ENCODE measurements at places on chromosomes 7 and 10.

- DNase-seq = no peak
Measured at GRCh38 chr7:45658716-45659495, 84.7 kb downstream of the ADCY1 start.

GRCh38 chr10:60560451-60560850, 170.8 kb upstream of the ANK3 start:
- no peak for DNase-seq

- no peak for DNase-seq
Measured at GRCh38 chr10:29823553-29824080, 188.8 kb upstream of the SVIL start.

GRCh38 chr7:25752967-25753791, 398.8 kb upstream of the NFE2L3 start:
- no peak for DNase-seq

- no peak for DNase-seq
Measured at GRCh38 chr10:94239696-94240095, 123.0 kb downstream of the NOC3L start.

DNA sequence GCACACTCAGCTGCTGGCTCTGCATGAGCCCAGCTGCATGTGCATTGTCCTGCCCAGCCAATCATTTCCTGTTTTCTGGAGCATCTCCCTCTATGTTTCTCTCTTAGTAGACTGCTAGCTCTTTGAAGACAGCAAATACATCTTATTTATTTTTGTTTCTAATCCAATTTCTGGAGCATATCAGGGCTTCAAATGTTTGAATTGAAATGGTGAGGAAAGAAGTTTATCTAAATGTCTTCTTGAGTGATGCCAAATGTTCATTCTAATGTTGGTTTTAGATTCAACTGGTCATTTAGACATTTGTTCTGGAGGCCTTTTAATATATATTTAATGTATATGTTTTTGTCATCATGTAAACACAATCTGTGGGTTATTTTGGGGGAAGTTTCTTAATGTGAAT, 141.9 kb downstream of the DNAJB9 start:
- DNase-seq = no peak

- no peak for DNase-seq
Measured at GRCh38 chr10:19077276-19077675, 28.7 kb downstream of the MALRD1 start.

GRCh38 chr7:108468246-108468645, 12.0 kb upstream of the NRCAM start:
- no peak for DNase-seq

- no peak for DNase-seq
Measured at GRCh38 chr7:103113164-103113563, 35.7 kb downstream of the NAPEPLD start.

- peak; percentile 31 for DNase-seq
Measured at GRCh38 chr10:78904196-78904595, 164.6 kb upstream of the ZMIZ1 start.

DNA sequence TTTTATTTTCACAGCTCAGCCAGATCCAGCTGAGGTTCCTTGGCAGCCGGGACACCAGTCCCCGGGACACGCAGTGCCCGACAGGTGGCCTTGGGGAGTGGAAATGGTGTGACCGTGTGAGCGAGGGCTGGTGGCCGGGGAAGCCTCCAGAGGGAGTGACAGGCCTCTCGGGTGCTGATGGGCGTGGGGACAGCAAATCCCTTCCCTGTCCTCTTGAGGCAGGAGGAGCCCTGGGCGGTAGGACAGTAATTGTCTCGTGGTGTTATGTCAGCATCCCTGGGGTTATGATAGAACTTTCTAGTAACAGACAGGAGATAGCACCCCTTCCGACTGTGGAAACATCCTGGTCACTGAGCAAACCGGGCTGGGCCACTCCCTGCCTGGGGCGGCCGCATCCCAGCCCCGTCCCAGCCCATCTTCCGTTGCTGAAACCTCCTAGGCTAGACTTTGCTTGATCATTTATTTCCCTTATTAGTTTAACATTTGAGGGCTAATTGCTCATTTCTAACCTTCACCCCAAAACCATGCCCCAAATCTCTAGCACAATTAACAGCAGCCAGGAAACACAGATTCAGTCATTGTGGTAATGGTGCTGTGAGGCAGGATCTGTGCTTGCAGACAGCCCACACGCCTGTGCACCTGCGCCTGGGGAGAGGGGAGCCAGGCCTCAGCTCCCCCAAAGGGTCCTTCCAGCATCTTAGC, 63.3 kb downstream of the ELFN1 start:
- no peak for DNase-seq

DNA sequence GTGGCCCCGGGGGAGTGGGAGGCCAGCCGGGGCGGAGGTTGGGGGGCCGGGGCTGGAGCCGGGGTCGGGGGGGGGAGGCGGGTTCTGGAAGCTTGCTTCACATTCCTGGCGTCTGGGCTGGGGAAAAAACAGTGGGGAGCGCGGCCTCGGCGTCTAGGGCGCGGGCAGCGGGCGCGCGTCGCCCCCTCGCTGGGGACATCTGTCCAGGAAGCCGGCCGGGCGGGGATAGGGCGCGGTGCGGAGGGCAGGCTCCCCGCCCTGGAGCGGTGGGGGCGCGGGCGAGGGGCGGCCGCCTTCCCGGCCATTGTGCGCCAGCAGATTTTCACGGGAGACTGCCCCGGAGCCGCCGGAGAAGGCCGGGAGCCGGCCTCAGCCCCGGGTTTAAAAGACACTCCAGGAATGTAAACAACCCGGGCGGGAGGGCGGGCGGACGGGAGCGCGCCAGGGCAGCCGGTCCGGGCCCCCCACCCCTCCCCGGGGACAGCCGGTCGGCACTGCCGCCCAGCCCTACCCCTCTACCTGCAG, 1.4 kb downstream of the ZMIZ1 start:
- DNase-seq = no peak

DNA sequence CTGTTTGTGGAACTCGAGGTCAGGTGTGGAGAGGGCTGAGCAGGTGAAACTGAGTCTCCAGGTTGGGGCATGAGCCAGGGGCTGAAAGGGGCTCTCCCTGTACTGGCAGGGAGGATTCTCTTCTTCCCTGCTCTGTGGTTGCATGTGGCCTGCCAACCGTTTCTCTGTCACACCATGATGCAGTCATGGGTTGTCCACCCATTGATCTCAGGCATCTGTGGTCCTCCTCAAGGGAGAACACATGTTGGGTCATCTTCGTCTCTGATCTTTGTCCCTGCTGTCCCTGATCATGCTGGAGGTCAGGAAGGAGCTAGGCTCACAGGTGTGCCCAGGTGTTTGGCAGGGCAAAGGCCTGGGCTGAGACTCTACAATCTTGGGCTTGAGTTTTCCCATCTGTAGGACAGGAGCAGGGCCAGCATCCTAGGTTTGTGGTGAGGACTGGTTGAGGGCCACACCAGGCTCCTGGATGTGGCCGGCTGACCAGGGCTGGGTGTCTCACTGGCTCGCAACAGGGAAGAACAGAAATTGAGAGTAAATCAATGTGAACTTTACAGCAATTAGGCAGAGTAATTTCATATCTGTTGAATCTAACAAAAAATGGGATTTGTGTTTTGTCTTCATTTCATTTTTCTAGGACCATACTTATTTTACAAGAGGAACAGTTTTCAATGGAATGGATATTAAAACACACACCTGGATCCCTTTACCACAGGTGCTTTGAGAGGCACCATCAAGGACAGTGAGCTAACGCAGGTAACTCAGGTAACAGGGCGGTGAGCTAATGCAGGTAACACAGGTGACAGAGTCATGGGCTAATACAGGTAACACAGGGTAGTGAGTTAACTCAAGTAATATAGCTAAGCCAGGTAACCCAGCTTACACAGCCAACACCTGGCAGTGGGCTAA, 58.5 kb upstream of the IGFBP3 start:
- DNase-seq = no peak

DNA sequence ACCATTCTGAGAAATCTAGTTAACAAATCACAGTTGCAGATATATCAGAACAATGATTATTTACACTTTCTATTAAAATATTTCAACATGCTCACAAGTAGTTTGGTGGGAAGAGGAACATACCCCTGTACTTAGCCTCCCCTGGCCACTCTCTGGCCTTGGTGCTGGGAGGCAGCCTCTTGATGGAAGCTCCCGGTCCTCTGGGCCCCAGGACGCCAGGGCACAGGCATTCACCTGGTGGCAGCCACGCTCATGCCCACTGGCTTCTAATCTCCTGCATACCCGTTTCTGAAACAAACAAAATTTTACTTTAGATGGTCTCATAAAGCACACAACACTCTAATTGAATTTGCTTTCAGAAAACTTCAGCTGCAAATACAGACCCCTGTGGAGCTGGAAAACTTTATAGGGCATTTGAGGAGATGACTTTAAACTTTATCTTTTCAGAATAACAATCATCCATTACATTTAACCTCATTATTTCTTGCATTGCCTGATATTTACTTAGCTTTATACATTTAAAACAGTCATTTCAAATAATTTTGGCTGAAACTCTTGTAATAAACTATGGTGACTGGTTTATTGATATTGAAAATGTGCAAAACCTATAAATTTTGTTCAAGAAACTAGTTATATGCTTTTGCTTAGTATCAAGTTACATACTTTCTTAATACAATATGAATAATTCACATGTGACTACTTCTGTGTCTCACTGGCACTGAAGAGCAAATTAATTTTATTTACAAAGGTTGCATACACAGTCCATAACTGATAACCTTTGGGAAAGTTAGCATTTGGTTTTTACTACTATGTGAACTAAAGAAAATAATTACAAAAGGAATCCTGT, 30.8 kb downstream of the C10orf143 start:
- no peak for DNase-seq

- peak; percentile 31 for DNase-seq
Measured at GRCh38 chr10:102776779-102777456, 33.2 kb downstream of the WBP1L start.

- DNase-seq = no peak
Measured at GRCh38 chr7:148620749-148621359, 30.3 kb downstream of the C7orf33 start.

DNA sequence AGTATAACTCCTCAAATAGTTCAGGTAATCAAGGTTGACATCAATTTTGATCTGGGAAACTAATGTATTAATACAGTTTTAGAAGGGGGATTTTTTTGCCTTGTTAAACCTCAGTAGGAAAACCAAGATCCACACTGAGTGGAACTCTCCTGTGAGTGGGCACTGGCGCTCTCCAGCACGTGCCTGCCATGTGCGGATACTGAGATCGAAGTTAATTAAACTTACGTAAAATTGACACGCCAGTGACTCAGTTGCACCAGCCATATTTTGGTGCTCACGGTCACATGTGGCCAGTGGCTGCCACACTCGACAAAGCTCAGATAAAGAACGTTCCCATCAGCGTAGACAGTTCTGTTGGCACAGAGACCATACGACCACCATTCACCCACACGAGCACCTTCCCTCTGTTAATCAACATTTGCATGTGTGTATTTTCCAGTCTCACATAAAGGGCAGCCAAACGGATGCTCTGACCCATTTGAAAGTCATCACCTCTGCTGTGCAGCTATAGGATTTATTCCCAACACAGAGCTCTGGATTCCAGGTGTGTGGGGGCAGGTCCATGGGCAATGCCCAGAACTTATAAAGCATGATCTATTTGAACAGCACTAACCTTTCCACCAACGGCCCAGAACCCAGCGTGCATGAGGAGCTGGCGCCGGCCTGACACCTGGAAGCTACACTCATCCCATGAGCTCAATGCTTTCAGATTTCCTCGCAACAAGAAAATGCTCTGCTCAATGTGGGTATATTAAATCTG, 77.7 kb downstream of the VIPR2 start:
- DNase-seq = no peak

GRCh38 chr10:5165738-5166137, 19.2 kb downstream of the AKR1C8 start:
- DNase-seq = no peak

GRCh38 chr7:8442814-8443304, 9.4 kb downstream of the NXPH1 start:
- no peak for DNase-seq

DNA sequence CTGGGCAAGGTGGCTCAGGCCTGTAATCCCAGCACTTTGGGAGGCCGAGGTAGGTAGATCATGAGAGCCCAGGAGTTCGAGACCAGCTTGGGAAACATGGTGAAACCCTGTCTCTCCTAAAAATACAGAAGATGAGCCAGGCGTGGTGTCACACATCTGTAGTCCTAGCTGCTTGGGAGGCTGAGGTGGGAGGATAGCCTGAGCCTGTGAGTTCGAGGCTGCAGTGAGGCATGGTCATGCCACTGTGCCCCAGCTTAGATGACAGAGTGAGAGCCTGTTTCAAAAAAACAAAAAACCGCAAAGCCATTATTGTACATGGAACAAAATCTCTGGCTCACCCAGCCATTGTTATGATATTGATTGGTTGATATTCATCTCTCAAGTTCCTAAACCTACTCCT, 53.7 kb downstream of the KMT2E start:
- DNase-seq = no peak

- no peak for DNase-seq
Measured at GRCh38 chr10:16976803-16977202, 152.8 kb downstream of the CUBN start.

DNA sequence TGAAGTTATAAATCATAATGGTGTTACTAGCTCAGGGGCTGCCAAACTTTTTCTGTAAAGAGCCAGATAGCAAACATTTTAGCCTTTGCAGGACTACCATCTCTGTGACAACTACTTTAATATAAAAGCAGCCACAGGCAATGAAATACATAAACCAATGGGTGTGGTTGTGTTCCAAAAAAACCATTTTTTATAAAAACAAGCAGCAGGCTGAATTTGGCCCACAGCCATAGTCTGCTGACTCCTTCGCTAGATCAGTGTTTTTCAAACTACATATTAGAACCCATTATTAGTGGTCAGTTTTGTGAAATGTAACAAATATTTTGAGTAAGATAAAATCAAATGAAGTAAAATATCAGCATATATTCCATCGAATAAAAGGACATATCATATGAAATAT, 13.6 kb downstream of the GNG11 start:
- DNase-seq = no peak

- no peak for DNase-seq
Measured at GRCh38 chr10:126919426-126919825, 14.2 kb downstream of the DOCK1 start.

DNA sequence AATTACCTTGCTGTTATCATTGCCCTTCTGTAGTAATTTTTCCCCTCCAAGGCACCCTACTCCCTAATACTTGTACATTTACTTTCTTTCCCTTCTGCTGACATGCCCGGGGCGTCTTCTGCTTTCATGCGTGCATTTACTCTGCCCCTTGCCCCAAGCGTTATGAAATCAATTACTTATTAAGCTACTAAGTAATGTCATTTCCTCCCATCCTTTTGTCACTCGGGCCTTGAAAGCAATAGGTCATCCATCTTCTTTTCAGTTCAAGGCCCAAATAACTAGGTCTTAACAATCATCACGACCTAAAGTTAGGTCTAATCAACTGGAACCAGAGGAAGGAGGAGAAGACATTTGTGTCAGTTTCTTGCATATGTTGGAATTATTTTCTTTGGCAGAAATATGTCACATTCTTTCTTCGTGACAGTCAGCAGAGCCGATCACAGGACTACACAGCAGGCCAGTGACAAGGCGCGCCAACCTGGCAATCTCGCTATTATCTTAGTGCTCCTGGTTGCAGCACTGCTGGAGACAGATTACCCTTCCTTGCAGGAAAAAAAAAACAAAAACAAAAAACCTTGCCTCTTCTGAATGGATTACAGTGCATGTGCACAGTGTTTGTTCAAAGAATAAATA, 179.2 kb downstream of the RELN start:
- no peak for DNase-seq

GRCh38 chr10:24262929-24263590, 54.1 kb downstream of the KIAA1217 start:
- no peak for DNase-seq

- DNase-seq = no peak
Measured at GRCh38 chr7:110417611-110418010, 673.3 kb upstream of the LRRN3 start.
